ENCODE measurements at places on chromosomes 6 and 20. TPM values are rescaled to one million over a fixed set of nuclear protein-coding genes. Genes with fewer than 3 reads are reported as not detected.

C6orf118 gene
- not detected for total RNA-seq

ABT1 gene
- 12.1 TPM for total RNA-seq

SCGN gene
- total RNA-seq: 11.5 TPM

SLC12A5 gene
- total RNA-seq: not detected

ASIP gene
- total RNA-seq: not detected

CNR1 gene
- 0.35 TPM for total RNA-seq

Data from Peyer's patch (tissue), 4 donors.